Stimulated activated CD4-positive, alpha-beta T cell treated with anti-CD3 and anti-CD28 coated beads, Interleukin-12 subunit alpha, Interleukin-12 subunit beta, amount 100 ng/mL, for 4 hours (primary cell): ENCODE measurements at places on chromosomes 7 and 10.

DNA sequence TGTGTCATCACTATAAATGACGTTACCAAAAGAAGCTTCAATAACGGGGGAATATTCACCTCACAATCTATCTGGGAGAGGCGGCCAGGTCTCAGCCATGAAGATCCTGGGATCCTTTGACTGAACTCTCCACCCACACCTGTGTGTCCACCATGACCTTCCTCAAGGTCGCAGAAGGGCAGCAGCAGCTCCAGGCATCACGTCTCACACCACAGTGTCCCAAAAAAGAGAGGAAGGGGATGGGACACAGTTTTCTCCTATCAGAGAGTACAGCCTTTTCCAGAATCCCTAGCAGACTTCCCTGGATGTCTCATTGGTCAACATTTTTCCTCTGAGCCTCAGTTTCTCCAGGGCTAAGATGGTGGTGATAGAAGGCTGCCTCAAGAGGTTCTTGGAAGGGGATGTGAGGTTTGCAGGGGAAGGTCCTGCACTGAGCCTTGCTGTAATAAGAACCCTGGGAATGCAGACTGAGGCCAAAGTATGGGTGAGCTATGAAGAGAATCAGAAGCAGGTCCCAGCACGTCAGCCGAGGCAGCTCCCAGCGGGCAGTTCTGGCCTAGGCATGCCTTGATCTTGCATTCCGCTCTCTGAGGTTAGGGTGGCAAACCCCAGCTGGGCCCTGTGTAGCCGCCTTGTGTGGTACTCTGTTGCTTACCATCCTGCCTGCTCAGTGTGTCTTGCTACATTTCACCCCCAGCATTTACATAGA lies 63.8 kb downstream of the COL26A1 start:
- no peak for DNase-seq

- DNase-seq = no peak
These were observed 199.3 kb upstream of the PLXDC2 start for GRCh38 chr10:19616966-19617365.

DNA sequence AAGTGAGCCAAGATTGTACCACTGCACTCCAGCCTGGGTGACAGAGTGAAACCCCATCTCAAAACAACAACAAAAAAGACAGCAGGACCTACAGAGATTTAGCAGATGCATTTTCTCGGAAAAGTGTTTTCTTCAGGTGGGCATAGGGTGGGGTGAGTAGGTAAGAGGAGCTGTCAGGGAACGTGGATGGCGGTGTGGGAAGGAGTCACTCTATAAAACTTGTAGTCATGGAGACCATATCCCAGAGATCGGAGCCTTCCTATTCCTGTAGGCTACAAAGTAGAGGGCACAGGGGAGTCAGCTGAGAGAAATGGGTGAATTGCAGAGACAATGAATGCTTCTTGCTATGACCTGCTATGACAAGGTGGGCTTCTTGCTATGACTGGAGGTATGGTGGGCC lies 283.0 kb upstream of the FOXK1 start:
- no peak for DNase-seq

DNA sequence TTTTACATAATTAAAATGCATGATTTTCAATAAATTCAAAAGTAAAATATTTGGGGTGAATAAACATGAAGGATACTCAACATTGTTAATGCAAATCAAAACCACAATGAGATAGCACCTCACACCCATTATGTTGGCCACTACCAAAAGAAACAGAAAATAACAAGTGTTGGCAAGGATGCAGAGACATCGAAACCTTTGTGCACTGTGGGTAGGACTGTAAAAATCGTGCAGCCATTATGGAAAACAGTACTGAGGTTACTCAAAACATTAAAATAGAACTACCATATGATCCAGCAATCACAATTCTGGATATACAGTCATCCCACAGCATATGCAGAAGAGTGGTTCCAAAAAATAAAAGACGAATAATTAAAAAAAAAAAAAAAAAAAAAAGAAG lies 13.1 kb downstream of the EZH2 start:
- DNase-seq = no peak
